ENCODE measurements at places on chromosomes 12 and 14. TPM values are rescaled to one million over a fixed set of nuclear protein-coding genes. Genes with fewer than 3 reads are reported as not detected.

TAS2R14 gene
- total RNA-seq, result 9.1 TPM

TRIM9 gene
- 1.1 TPM for total RNA-seq

PMCH gene
- not detected for total RNA-seq

TEP1 gene
- total RNA-seq, result 13.3 TPM

KICS2 gene
- total RNA-seq, result 7.6 TPM

MYF5 gene
- total RNA-seq, result 48.5 TPM

DNA sequence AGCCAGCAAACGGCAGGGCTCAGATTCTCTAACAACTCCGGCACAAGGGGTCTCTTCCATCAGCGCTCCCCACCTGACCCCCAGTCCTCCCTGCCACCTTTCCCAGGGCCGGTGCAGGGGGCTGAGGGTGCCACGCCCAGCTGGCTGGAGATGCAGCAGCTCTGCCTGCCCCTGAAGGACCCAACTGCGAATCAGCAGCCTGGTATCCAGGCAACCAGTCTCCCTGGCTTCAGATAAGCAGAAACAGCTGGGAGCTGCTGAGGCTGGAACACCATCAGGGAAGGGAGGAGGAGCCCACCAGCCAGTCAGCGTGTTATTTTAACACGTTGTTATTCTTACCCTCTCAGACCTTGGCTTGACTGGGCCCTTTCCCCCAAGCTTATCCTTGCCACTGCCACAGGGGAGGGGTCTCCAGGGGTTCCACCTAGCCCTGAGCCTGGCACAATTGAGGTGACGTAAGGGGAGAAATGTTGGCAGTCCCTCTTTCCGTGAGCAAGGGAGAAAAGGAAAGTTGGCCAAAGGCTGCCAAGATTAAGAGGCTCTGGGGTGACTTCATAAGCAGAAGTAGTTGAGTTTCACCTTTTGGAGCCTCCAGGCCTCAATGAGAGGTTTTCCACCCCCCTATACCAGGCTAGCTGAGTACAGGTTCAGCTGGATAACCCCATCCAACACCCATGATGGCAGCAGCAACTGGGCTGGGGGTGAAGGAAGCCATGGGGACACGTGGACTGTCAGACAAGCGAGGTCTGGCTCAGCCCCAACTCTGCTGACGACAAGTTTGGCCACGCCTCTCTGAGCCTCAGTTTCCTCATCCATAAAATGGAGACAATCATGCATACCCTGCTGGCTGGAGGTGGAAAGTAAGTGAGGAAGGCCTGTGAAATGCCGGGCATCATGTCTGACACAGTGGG, 91.1 kb downstream of the IRF2BPL start:
- peak; percentile 97 for DNase-seq

DNA sequence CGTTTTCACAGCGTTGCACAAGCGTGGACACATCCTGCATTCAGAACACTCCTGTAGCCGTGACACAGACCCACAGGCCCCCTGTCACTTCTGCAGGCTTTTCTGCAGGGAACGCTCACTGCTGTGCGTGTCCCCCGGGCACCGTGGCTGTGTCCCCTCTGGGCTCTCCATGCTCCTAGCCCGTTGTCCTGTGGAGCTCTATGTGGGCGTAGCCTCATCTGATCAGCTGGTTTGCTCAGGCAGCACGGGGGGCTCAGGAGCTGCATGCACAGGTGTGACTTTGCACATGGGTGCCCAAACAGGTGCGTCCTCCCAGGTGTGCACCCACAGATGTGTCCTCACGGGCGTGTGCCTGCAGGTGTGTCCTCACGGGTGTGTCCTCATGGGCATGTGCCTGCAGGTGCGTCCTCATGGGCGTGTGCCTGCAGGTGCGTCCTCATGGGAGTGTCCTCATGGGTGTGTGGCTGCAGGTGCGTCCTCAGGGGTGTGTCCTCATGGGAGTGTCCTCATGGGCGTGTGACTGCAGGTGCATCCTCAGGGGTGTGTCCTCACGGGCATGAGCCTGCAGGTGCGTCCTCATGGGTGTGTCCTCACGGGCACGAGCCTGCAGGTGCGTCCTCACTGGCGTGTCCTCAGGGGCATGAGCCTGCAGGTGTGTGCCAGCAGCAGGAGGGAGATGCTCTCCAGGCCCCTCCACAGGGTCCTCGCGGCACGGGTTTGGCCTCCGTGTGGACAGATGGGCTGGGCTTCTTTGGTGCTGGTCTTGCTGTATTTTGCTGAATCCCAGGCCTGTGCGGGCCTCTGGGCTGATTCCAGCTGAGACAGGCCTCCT, 17.5 kb downstream of the MTA1 start:
- no peak for DNase-seq

- no peak for DNase-seq
These were observed 182.9 kb downstream of the GLT1D1 start for GRCh38 chr12:129036135-129036534.

- peak; percentile 97 for DNase-seq
These were observed 46.8 kb upstream of the DLK1 start for GRCh38 chr14:100679707-100680438.

- DNase-seq, result no peak
These were observed 32.4 kb downstream of the LTBP2 start for GRCh38 chr14:74579447-74580274.

- no peak for DNase-seq
These were observed 9.3 kb downstream of the ITGA7 start for GRCh38 chr12:55698241-55698955.

DNA sequence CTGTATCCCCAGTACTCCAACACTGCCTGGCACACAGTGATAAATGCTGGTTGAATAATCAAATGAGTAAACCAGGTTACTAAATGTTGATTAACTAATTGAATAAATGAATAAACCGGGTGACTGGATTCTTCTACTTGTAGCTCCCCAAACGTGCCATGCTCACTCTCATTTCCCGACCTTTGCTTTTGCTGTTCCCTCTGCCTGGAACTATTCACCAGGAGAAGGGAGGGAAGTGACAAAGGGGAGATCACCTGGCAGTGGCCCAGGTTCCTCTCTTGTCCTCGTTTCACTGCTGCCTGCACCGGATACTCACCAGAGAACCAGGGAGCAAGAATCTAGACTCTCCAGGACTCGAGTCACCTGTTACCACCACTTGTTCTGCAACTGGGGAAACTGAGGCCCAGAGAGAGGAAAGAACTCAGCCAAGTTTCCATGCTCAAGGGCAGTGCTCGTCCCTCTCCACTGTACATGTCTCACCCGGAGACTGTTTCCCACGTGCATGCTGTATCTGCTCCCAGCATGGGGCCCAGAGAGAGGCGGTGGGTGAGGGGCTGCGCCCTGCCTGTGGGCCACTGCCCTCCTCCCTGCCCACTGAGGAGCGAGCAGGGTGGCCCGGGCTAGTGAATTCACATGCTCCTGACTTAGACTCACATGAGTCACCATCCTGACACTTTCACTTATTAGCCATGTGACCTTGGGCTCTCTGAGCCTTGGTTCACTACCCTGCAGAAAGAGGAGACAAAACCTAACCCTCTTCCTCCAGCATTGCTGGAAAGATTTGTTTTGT, 17.7 kb upstream of the POP5 start:
- no peak for DNase-seq

DNA sequence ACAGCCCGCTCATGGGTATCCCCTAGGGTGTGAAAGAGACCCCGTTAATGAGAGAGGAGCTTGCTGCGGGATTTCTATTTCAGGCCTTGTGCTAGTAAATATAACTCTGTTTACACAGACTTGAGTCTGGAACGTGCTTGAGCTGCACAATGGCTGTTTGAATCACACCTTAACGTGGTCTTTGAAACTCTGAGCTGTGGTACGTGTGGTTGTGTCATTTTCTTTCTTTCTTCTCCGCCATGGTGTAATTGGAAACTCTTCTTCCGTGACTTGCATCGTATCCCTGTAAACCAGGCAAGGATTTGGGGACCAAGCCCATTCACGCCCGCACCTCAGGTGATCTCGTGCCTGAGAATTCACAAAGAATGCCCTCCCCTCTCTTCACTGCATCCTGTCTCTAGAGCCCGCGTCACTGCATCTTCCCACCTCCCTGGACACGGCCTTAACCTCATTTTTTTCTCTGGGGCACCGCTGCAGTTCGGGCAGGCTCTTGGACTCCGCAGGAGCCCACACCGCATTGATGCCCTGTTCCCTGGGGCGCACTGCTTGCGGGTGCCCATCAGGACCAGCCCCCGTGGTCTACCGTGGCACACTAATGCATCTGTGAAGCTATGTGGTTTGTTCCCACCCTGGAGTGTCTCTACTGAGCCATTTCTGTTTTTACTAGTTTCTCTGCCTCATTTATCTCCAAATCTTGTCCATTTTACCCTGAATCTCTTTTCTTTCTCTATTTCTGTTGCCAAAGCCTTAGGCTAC, 78.4 kb upstream of the PARP11 start:
- peak; percentile 61 for DNase-seq

GRCh38 chr12:53972152-53972702, 699 bp upstream of the HOXC11 start:
- DNase-seq, result no peak
